ENCODE measurements at places on chromosomes 2 and 18.

DNA sequence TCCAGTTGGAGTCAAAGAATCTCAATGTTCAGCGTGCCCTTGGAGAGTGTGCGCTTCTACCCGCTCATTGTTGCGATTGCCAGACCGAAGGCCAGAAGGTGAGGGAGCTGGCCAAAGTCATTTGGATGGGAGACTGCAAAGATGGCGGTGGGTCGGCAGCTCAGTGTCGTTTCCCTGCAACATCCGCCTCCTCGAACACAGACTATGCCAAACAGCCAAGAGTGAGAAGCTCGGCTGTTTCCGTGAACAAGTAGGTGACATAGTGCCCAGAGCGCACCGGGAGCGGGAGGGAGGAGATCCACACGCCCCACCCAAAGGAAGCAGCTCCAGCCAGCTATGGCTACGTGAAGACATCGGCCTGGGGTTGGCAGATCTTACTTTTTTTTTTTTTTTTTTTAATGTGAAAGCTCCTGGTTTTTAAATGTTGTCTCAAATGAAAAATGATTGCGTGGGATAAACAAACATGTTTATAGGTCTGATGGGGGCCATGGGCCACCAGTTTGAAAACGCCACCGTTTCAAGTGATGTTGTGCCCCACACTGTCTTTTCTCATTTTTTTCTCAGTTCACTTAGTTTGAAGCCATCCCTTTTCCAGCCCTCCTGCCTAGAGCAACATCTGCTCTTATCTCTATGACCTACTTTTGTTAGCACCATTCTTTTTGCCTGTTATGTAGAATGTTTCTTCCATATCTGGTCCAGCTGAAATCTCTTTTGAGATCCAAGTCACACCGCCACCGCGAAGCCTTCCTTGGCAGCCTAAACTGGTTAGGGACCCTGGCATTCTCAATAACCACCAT is 682.4 kb downstream of the RNF144A start:
- DNase-seq = no peak

DNA sequence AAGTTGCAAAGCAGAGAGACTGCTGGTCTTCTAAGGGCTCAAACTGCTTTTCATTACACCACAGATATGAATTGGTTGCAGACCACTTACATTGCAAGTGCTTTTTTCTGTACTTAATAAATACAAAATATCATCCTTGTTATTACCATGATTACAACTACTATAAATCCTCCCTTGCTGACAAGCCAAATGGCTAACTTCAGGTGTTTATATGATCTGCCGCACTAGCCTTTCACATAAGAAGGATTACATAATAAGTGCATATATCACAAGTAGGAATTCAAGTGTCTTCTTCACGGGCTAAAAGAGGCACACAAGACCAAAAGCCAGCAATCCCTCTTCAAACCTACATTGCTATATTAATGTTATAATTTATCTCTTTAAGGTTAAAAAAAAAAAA is 373.0 kb downstream of the ZEB2 start:
- no peak for DNase-seq

DNA sequence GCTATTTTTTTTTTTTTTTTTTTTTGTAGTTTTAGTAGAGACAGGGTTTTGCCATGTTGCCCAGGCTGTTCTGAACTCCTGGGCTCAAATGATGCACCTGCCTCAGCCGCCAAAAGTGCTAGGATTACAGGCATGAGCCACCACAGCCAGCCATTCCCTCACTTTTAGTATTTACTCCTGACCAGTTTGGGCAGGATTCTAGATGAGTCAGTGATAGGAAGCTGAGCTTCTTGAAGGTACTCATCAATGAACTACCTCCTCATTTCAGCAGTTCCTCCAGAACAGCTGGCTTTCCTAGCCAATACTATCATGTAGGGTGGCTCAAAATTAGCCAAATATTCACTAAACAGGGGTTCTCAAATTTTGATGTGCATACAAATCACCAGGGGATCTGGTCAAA is 57.2 kb downstream of the CYBRD1 start:
- no peak for DNase-seq

DNA sequence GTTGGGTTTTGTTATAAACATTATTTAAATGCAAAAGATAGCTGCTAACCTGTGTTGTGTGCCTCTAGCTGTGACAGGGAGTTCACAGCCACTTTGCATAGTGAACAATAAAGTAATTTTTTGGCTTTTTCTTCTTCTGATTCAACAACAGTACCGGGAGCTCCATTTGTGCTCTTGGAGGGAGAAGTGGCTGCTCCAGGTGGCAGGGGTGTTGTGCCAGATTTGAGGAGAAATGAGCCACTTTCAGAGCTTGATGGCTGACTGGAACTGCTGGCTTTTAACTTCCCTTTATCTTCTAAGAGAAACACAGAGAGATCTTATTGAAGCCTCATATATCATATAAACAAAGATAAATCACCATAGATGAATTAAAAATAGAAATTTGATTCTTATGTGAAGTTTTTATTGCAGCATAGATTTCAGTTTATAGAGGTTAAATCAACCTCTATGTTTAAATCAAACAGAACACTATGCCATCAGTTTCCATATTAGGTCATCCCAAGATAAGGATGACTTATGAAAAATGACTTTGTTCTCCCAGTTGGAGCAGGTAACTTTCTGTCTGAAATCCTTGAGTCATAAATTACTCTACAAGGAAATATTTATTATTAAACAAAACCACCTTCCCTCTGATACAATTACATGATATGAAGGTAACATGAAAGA is 182.0 kb upstream of the SESTD1 start:
- no peak for DNase-seq

DNA sequence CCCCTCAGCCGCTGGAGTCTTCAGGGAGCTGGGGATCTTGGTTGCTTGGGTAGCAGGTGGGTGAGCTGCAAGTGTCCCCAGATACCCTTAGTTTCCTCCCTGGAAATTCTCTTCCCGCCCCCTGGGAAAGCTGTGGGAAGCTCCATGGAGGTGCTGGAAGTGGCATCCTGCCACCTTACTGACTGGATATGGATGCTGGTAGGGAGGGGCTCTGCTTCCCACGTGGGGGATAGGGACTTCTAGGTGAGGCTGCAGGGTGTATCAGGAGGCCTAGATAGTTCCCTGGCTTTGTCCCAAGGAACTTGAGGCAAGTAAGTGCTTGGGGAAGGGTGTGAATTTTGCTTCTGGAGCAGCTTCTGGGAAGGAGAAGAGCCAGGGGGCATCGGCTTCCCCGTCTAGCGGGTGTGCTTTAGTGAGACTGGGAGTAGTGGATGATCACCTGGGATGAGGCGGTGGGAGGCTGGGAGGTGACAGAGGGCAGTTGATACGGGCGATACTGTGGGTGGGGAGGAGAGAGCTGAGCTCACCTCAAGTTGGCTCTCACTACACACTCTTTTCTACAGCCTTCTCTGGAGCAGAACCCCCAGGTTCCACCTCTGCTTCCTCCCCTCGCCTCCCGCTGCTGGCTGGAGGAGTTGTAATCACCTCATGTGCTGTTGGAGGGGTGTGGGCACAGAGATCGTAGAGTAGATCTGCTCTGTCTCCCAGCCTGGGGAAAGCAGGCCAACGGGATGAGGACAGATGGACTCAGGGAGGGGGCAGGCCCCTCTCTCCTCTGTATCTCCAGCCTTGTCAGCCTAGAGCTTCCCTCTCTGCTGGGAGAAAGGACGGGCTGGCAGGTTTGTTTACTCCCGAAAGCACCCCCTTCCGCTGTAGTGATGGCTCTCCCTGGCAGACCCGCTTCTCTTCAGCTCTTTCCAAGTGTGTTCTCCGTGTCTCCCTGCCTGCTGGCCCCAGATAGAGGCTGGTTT is 19.8 kb downstream of the TET3 start:
- no peak for DNase-seq

GRCh38 chr2:84158605-84159004 is 300.5 kb downstream of the SUCLG1 start:
- DNase-seq = no peak

All from NCI-H2081 treated with DMSO at 0.1 percent for 48 hours (cell line).